Stimulated activated CD4-positive, alpha-beta T cell treated with anti-CD3 and anti-CD28 coated beads, Interleukin-1b, Interleukin-23, amount 100 ng/mL, for 1 hour (primary cell): ENCODE measurements at places on chromosomes 5 and 9.

DNA sequence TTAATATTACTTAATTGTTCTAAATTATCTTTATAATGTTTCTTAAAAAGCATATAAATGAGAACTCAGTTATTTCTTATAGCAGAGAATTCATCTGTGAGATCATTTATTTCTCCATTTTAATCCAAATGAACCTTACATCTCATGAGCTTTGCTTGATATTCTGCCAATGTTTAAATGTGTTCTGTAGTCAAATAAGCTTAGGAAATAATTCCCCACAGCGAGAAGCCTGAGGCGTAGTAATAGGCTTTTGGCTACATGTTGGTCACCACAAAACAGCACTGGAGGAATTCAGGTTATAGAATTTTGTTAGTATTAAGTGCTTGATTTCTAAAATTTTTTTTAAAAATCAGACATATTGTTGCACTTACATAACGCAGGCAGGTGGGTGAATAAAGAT, 585.3 kb upstream of the RORB start:
- no peak for DNase-seq

DNA sequence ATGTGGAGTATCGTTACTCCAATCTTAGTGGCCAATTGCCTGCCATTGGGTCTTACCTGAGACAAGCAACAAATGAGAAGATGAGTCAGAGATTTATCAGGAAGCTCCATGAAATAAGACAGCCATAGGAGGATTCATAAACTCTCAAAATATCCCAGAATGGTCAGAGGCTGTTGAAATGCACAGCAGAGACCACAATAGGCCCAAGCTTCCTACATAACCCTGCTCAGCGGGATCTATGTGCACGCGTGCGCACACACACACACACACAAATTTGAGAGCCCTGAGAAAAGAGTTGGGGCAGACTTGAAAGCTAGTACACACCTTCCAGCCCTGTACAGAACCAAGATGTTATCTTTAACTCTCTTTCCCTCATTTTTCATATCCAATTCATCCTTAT, 9.8 kb downstream of the UIMC1 start:
- no peak for DNase-seq

DNA sequence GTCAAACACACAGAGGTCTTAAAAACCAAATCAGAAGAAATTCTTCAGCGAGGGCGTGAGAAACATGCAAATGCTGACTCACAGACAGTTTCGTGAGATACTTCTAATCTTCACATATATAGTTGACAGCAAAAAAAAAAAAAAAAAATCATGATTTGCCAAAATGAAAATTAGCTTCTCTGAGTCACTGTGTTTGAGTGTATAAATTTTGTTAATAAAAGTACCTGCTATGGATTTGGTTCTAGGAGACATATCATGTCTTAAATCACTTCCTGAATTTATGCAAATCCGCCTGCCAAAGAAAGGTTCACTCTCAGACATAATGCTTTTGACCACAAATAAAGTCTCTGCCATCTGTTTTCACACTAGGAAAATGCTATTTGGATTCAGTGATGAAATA, 114.3 kb downstream of the SLC1A3 start:
- DNase-seq: no peak

DNA sequence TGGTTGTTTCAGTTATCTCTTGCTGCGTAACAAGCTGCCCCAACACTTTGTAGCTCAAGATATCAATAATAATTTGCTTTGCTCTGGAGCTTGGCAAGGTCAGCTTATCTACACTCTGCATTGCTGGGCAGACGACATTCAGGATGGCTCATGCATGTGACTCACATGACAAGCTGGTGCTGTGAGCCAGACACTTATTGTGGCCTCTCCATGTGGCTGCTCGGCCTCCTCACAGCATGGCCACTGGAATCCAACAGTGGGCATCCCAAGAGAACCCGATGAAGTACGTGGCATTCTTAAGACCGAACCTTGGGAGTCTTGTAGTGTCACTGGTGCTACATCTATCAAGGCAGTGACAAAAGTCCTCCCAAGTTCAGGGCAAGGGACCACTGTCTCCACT, 94.2 kb upstream of the MVB12B start:
- DNase-seq: no peak

DNA sequence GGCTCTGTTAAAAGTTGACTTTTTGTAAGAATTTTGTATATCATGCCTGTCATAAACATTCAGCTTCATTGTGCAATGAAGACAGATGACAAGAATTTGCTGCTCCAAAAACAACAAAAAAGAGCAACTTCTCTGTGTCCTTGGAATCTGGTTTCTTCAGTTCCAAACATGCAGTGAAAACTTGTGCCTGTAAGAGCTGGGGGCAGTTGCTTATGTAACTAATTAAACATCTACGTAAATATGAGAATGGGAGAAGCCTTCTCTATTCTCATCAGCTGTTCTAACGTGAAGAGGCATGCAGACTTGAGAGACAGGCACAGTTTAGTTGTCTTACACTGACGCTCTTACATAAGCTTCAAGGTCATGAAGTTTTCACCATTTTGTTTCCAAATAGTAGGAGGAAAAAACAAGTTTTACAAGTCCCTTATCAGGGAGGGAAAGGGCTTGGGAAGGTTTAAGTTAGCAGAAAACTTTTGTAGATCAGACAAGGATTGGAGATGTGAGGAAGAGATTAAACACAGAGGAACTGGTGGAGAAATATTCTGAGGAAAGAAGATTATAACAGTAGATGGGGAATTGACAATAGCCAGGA, 170.4 kb downstream of the RFK start:
- DNase-seq: no peak

DNA sequence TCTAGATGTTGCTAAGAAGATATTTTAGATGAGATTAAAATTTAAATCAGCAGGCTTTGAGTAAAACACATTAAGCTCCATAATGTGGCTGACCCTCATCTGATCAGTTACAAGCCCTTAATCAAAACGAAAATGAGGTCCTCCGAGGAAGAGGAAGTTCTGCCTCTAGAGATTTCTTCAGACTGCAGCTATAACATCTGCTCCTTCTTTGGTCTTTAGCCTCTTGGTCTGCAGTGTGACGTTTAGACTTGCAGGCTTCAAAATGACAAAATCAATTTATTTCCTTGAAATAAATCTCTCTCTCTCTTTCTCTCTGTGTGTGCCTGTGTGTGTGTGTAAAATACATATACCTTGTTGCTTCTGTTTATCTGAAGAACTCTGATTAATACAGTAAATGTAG, 1429.8 kb upstream of the CDH9 start:
- no peak for DNase-seq

- no peak for DNase-seq
Measured at GRCh38 chr5:137441476-137441875, 57.6 kb downstream of the SPOCK1 start.

- DNase-seq: no peak
Measured at GRCh38 chr5:21121213-21121612, 1133.2 kb upstream of the CDH18 start.
